ENCODE measurements at places on chromosomes 6 and 20. TPM values are rescaled to one million over a fixed set of nuclear protein-coding genes. Genes with fewer than 3 reads are reported as not detected.

Gene FOXQ1
- 6.9 TPM for total RNA-seq

Gene ADNP
- 45.4 TPM for total RNA-seq

Gene SPDEF
- not detected for total RNA-seq

Gene SALL4
- total RNA-seq: 4.4 TPM

Gene C6orf52
- total RNA-seq: 3.1 TPM

Gene IP6K3
- total RNA-seq: 0.29 TPM

Gene PTK7
- total RNA-seq: 169 TPM

Gene HMGCLL1
- 0.25 TPM for total RNA-seq

DNA sequence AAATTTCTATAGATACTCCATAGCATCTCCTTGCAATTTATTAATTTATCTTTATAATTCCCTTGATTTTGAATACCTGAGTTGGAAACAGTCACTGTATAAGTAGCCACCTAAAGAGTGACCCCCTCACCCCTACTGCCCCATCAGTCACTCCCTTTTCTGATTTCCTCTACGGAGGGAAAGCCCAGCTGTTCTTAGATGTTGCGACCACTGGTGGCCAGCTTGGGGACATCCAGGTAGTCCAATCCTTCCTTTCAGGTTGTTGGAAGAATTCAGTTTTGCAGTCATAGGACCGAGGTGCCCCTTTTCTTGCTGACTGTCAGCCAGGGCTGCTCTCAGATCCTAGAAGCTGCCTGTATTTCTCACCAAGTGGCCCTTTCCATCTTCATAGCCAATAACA is 87.8 kb downstream of the BMP6 start:
- DNase-seq: no peak

GRCh38 chr6:20126789-20127653 is 85.2 kb downstream of the MBOAT1 start:
- no peak for DNase-seq

- no peak for DNase-seq
Measured at GRCh38 chr6:133241086-133241900, at the start of gene EYA4. EYA4 (plus strand) TSS chr6:133241357; CDS start chr6:133274781, 33,424 bp downstream.

DNA sequence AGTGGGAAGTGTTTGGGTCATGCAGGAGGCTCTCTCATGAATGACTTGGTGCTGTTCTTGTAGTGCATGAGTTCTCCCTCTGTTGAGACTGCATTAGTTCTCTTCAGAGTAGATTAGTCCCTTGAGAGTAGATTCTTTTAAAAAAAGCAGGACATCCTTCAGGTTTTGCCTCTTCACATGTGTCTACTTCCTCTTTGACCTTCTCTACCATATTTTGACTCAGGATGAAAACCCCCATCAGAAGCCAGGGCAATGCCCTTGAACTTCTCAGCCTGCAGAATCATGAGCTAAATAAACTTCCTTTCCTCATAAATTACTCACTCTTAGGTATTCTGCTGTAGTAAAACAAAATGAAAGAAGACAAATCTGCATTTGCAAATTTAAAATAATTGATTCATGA is 170.3 kb downstream of the CD109 start:
- no peak for DNase-seq

GRCh38 chr6:75402296-75402695 is 91.3 kb downstream of the FILIP1 start:
- DNase-seq: no peak

DNA sequence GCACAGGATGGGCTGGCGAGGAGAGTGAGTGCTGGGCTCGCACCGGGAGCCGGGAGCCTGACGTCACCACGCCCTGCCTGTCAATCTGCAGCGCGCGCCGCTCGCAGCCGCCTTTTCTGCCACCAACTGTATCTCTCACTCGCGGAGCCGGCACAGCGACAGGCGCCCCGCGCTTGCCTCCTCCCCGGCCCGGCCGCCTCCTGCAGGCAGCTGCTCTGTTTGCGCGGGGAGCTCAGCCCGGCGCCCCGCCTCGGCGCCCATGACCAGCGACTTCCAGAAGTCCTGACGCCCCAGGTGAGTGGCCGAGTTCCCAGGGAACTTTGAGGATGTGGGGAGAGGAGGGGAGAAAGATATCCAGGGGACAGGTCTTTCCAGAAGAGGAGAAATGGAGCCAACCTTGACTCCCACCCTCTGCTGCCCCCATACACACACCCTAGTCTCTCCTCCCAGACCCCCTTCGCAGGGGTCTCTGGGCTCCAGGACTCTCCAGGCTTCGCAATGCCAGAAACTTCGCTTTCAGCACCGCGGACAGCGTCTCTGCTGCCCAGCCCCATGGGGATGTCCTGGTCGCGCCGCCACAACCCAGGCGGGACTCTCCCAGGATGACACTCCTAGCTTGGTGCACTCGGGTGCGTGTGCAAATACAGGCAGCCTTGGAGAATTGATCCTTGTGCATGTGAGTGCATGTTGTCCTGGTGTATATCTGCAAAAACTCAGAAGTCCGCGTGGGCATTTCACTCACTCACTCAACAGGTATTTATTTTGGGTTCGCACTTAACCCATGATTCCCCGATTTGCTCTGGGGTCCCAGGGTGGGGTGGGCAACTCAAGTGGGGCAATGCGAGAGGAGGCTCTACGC is at the start of gene GPR6:
Gene GPR6 (plus strand): TSS at position 138 of the 859 bp plus-strand sequence. CDS start 802 bp downstream, outside the sequence.
- no peak for DNase-seq

DNA sequence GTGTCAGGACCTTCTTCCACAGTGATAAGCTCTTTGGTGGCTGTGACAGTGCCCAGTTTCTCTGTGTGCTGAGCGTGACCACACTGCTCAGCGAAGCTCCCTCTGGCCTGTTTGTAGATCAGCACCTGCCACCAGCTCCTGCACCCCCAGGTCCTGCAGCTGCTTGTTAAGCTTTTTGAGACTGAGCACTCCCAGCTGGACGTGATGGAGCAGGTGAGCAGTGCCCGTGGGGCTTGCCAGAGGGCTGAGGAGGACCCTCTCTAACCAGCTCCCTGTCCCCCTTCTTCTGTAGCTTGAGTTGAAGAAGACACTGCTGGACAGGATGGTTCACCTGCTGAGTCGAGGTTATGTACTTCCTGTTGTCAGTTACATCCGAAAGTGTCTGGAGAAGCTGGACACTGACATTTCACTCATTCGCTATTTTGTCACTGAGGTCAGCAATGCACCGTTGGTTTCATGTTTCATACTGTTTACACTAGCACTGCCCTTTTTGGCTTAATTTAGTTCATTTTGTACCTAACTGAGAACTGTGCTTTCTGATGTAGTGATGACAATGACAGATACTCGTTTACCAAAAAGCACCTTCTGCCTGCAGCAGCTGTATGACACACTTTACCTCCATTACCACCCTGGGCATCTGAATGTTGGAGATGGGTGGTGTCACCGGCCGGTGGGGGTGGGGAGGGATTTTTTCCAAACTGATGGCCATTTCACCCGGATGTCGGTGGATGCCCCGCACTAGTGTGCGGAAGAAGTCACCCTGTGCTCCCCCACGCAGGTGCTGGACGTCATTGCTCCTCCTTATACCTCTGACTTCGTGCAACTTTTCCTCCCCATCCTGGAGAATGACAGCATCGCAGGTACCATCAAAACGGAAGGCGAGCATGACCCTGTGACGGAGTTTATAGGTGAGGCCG is 12.5 kb downstream of the NELFCD start:
- no peak for DNase-seq

- no peak for DNase-seq
Measured at GRCh38 chr6:99612551-99613408, 6.1 kb downstream of the PRDM13 start.

- DNase-seq: no peak
Measured at GRCh38 chr20:57922706-57923105, 212.9 kb upstream of the PMEPA1 start.

- DNase-seq: no peak
Measured at GRCh38 chr6:126153661-126154060, 167.3 kb downstream of the TRMT11 start.

- DNase-seq: no peak
Measured at GRCh38 chr6:137260217-137260616, 41.0 kb upstream of the IFNGR1 start.

DNA sequence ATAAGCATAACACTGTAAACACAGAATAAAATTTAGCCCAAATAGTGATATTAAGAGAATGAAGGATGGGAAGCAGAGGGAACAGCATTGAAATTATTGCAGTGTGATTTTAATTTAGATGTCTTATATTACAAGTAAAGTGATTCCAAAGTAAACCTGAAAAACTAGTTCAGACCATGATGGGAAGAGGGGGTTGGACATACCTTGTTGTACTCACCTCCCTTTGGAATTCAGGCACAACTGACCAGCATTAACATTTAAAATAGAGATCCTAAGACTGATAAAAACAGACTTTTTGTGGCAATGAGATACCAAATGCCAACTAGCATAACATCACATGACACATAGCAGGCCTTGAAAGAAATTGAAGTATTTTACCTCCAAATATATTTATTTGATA is 262.6 kb upstream of the PRND start:
- DNase-seq: no peak

DNA sequence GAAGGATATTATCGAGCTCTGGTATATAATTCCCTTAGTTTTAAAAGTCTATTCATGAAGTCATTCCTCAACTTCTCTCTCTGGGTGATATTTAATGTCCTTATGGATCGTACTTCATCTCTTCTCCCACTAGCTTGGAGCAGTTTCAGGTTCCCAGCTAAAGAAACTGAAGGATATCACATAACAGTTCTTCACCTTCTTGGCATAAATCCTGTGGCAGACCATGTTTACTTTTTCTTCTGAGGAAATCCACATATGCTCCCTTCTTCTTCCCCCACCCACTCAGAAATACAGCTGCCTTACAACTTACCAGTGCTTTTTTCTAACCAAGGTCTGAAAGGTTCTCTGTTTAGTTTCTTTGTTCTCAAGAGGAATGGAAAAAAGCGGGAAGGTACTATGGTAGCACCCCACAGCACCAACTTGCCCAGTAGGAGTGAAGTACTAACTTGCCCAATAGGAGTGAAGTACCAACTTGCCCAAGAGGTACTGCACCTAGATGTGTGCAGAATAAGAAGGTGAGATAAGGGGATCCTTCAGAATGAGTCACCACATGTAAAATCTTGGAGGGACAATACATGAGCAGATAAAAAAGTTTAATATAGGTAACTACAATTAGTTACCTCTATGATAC is 53.1 kb downstream of the TSPYL4 start:
- no peak for DNase-seq

- no peak for DNase-seq
Measured at GRCh38 chr6:43277306-43277642, 20.8 kb upstream of the SLC22A7 start.

GRCh38 chr6:53361549-53362031 is 12.8 kb upstream of the ELOVL5 start:
- DNase-seq: no peak

DNA sequence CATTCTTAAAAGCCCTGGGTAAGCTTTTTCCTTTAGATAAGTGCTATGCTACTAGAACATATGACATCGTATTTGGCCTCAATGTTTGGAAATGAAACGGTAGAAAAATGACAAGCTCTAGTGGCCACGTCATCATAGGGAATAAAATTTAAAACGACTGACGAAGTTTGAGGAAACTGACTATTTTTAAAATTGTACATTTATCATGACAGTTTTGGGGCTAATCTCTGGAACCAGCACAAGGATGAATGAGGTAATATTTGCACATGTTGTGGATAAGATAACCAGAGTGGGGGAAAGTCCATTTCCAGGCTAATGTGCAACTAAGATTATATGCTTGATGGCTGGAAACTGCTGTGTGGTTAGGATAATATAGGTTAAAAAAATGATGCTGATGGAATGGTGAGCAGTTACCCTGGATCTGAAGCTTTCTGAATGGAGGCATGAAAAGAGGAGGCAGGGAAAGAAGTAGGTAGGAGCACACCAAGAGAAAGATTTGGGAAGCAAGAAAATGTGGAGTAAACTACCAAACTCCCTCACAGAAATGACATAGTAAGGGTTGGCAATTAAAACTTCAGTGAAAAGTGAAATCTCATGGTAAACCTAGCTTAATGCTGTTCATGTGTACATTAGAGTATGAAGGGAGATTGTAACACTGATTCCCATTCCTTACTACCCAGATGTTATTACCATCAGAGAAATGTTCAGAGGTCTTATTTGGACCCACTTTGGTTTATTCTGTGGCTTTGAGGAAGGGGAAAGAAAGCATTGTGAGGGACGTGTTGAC is 42.7 kb upstream of the CEP162 start:
- DNase-seq: no peak

GRCh38 chr6:115982453-115982852 is 78.2 kb downstream of the FRK start:
- DNase-seq: peak; percentile 7

- DNase-seq: no peak
Measured at GRCh38 chr20:8152183-8152582, 20.1 kb downstream of the PLCB1 start.

GRCh38 chr6:156718647-156719394 is 58.4 kb upstream of the ARID1B start:
- peak; percentile 80 for DNase-seq

DNA sequence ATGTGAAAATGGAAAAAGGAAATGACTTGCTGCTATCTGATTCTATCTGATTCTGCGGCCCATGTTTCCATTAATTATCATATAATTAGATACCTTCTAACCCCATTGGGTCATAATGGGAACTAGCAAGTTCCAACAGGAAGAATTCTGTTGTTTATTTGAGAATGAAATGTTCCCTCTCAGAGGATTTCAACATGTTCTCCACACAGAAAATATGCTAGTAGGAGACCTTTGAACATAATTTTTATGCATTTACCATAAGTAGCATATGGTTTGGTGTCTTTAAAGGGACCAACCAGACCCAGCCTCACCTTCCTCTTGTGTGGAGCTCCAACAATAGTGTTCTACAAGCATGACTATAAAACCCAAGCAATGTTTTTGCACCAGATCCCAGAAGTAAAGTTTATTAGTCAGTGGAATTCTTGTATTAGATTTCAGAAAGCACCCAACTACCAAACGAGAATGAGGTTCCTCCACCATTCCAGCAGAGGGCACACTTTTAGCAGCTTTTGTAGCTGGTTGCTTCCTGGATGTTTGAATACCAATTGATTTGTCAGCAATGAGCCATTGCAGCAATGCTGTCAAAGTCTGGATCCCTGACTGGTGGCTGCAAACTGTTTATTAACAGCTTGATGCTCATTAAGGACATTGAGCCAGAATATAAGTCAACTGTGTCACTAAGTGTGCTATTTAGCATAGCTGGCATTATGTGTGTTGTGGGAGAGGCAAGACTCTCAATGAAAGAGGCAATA is 143.6 kb upstream of the GJE1 start:
- DNase-seq: peak; percentile 52

- no peak for DNase-seq
Measured at GRCh38 chr6:164124473-164124872, 710.0 kb downstream of the QKI start.

- no peak for DNase-seq
Measured at GRCh38 chr6:161033667-161034066, 42.1 kb downstream of the MAP3K4 start.
